Mesothelial cell of epicardium (in vitro differentiated cells): ENCODE measurements at places on chromosomes 3 and 15.

DNA sequence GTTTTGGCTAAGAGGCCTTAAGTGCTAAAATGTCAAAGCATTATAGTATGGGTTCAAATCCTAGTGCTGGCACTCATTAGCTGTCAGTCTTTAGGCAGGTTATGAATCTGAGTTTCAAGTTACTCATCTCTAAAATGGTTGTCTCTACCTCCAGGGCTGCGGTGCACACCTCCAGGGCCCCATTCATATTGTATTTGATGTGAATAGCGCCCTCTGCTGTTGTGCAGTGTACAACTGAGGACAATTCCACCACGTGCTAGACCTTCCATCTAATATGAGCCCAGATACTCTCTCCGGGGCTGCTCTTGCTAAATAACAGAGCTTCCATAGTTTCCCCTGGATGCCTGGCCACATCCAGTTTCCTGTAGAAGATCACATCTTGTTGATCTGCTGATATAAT lies 54.3 kb downstream of the OXNAD1 start:
- no peak for DNase-seq

GRCh38 chr3:63847718-63848450 lies 15.7 kb downstream of the THOC7 start:
- no peak for DNase-seq

- DNase-seq: no peak
These were observed 1.1 kb downstream of the SNRK start for GRCh38 chr3:43287500-43287873.

- DNase-seq: no peak
These were observed 29.1 kb upstream of the MTMR10 start for GRCh38 chr15:31020542-31020941.

DNA sequence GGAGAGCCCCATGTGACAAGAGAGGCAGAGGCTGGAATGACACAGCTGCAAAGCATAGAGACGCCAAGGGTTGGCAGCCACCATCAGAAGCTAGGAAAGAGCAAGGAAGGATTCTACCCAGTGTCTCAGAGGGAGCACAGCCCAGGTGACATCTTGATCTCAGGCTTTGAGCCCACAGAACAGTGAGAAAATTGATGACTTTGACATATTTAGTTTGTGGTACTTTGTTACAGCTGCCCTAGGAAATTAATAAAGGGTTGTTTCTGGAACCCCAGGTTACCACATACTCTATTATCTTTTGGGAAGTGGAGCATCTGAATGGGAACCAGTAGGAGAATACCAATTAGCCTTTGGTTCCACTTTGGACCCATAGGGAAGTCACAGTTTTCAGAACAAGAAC lies 231.7 kb downstream of the ZNF621 start:
- no peak for DNase-seq

GRCh38 chr3:118544458-118544857 lies 490.2 kb downstream of the IGSF11 start:
- no peak for DNase-seq

GRCh38 chr3:166706094-166706493 lies 674.0 kb downstream of the ZBBX start:
- DNase-seq: no peak

- no peak for DNase-seq
These were observed 223.8 kb downstream of the NTRK3 start for GRCh38 chr15:88032787-88033186.

GRCh38 chr3:189981668-189982067 lies 139.0 kb downstream of the P3H2 start:
- DNase-seq: no peak

DNA sequence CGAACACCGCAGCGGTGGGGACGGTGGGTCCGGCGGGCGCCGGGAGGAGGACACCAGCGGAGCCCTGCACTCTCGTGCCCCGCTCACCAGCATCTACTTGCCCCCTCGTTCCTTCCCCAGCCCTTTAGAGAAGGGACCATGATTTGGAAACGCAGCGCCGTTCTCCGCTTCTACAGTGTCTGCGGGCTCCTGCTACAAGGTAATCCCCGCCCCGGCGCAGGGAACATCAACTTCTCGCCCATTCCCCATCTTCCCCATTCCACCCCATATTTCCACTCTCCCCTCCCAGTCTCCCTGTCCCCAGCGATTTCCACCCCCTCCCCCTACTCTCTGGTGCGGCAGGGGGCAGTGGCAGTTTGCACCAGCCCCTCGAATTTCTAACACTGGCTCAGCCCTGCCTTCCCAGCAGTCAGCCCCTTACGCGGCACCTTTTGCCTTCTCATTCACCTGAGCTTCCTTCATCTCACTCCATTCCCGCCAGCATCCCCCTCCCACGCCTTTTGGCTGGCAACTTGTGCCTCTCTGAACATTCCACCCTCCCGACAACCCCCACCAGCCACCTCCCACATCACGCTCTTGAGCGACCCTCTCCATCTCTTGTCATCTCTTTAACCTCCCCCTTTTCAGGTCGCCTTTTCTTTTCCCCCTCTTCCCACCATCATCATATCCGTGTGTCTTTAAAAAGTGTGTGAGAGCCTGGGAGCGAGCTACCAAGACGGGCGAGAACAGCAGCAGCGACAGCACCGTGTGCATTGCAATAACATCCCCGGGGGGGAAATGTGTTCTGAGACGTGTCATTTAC lies 882 bp downstream of the CADM2 start:
- no peak for DNase-seq

DNA sequence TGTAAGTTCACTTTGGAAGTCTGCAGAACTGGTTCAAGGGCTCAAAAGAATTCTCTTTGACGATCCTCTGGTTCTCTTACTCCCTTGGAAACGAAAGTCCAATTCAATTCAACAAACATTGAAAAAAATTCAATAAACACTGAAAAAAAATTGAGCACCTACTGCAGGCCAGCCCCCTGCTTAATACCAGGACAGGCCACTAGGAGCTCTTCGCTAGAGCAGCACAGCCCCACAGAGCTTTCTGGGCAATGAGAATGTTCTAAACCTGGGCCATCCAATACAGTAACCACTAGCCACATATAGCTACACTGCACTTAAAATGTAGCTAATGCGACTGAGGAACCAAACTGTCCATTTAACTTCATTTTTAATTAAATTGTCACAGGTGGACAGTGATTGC lies 50.4 kb upstream of the DCLK3 start:
- DNase-seq: no peak

DNA sequence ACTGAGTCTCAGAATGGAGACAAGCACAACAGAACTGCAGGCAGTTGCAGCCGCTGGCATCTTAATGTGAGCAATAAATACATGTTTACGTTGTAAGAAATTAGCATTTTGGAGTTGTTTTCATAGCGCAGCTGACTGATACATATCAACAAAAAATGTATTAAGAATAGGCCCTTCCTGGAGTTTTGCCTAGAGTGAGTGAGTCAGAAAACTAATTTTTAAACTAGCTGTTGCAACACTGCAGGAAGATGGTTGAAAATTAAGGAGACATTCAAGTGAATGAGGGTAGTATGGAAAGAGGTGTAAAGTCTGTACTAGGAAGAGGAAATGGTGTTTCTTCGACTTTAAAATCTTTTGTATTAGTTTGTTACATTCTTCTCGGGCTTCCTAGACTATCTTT lies 39.6 kb upstream of the TIMP4 start:
- no peak for DNase-seq

DNA sequence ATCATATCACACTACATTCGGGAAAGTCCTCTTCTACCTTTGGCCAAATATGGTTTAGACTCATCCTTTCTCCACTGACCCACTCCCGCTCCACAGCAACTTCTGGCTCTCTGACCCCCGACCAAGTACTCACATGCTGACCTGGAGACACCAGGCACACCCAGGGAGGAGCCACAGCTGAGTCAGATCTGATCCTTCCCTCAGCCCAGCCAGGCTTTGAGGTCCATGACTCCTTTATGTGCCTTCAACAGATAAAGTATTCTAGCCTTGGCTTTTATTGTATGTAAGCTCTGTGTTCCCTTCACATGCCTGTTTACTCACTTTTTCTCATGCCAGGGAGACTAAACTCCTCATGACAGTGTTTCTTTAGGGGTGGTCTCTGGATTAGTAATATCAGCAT lies 166.9 kb upstream of the UMPS start:
- no peak for DNase-seq

DNA sequence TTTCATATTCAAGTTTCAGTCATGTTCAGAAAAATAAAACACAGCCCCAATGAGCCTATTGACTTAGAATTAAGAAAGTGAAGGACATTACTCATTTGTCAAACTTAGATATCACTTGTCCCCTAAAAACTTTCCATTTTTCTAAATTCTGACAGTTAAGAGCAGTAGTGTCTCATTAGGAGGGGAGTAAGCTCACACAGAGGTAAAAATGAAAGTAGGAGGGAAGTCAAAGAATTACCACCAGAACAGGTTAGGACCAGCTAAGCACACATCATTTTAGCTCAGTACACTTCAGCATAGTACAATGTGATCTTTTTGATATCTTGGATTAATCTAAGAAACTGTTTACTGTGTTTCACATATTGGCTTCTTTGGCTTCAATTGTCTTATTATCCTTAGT lies 64.3 kb downstream of the OSTN start:
- DNase-seq: no peak

- DNase-seq: no peak
These were observed 157.7 kb downstream of the CGGBP1 start for GRCh38 chr3:87901141-87901540.

DNA sequence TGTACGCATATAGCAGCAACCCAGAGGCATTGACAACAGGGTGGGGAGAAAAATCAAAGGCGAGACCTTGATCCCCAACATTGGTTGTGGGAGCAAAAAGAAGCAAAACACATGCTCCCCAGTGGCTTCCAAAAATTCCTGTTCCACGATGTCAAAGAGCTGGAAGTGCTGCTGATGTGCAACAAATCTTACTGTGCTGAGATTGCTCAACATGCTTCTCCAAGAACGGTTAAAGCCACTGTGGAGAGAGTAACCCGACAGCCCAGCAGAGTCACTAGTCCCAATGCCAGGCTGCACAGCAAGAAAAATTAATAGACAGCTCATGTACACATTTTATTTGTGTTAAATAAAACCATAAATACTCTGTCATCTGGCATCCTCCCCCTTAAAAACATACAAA lies 179.9 kb upstream of the PFN2 start:
- no peak for DNase-seq

- DNase-seq: no peak
These were observed 725 bp downstream of the SRP14 start for GRCh38 chr15:40038275-40038637.

GRCh38 chr3:48278884-48279559 lies 38.1 kb downstream of the ZNF589 start:
- DNase-seq: no peak

- DNase-seq: no peak
These were observed 62.0 kb upstream of the LEKR1 start for GRCh38 chr3:156763931-156764720.
